ENCODE measurements at places on chromosomes 5 and 9.

DNA sequence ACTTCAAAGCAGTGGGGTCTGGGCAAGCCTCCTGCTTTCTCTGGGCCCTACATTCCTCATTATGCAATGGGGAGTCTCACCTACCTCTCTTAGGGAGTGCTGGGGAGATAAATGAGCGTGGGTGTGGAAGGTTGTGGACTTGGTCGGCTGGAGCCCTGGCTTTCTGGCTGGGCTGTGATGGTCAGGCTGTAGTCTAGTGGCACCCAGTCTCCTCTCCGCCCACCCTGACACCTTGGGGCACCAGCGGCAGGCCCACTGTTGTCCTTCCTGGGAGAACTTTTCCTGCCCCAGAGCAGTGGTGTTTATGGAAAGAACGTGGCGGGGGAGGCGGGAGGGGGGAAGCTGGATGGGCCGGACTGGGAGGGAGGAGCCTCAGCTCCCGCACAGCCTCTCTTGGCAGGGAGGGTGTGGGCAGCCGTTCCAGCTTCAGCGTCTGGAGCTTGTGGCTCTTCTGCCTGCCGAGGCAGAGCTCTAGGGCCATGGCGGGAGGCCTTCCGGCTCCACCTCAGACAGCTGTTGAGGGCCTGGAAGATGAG is 4.1 kb downstream of the PTGS1 start:
- DNase-seq: no peak

DNA sequence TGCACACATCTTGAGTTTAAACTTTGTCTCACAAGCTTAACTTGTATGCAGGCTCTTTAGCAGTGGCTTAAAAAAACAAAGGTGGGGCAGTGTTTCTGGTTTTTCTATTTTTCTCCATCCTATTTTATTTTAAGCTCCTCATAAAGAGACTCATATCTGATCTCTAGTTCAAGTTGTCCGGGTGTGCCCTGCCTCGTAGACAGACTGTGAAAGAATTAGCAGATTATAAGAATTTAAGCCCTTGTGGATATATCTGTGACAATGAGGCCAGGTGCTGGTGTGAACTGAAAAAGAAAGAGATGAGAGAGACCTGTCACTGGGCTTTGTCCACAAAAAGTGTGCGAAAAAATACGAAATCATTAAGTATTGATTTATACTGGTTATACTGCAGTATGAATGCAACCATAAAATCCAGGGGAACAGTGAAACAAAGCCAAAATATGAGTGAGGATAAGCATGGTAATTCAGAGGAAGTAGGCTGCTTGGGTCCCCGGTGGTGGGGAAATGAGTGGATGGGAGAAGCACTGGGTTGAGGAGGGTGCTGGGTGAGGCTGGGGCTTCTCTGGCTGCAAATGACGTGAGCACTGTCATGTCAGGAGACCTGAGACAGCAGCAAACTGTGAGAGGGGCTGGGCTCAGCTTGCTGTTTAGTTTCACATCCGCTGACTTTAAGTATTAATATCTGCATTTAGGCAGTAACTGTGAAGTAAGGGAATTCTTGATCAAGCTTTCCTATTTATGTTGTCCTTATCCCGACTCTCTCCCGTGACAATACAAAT is 179.7 kb upstream of the ANKRD55 start:
- no peak for DNase-seq

DNA sequence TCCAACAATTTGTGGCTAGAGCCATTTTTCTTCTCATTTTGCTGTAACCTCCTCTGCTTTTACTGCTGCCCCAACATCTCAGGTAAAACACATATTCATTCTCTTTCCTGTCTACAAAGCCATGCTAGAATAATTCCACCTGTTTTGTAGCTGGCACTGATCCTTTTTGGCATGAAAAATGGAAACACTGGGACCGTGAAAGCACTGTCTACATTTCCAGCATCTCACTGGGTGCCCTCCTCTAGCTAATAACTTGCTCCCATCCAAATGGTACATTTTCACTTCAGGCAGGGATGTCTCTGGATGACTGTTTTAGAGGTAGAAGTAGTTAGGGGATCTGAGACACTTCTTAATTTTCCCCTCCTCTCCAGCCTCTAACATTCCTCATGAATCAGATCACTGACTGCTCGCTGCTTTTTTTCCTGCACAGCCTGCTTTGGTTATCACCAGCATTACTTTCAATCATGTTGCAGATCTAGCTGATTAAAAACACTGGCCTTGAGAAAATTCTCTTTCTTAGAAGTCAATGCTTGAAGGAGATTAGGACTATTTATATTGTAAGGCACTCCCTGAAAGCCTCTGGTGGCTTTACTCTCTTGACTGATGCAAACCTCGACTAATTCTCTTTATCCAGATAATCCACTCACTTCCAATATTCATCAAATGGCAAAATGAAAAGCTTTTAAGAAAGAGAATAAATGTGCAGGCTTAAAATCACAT is 1312.6 kb upstream of the DMAC1 start:
- no peak for DNase-seq

GRCh38 chr9:35254237-35254636 is 92.4 kb downstream of the UNC13B start:
- no peak for DNase-seq

DNA sequence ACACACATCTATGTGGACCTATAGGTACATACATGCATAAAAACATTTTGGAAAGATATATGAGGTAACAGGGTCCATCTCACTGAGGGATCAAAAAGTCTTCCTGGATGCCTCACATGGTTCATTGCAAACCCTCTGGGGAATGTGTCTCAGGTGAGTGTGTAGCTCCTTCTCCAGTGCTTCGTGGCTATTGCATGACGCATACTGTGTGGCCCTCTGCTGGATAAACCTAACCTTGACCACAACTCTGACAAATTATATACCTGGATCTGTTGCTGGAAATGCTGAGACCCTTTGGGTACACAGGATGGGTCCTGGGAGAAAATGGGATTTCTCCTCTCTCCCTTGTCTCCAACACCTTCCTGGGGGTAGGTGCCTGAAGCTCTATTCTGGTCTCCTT is 91.9 kb downstream of the JAKMIP2 start:
- DNase-seq: no peak

- DNase-seq: no peak
These were observed 421.0 kb upstream of the CHD1 start for GRCh38 chr5:99349787-99350186.

GRCh38 chr9:89238424-89238823 is 59.8 kb upstream of the SHC3 start:
- no peak for DNase-seq

DNA sequence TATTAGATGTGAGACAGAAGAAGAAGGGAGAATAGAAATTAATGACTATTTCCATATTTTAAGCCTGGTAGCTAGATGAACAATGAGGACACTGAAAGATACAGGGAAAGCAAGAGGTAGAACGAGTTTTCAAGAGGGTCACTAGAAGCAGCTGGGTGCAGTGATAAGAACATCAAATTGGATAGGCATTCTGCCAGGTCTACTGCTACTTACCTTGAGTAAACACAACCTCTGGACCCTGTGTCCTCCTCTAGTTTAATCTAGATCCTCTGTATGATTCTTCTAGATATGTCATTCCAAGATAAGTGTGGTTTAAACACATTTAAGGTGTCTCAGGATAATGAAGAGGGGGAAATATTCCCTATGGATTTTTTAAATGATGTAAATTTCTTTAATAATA is 31.2 kb downstream of the OTP start:
- DNase-seq: no peak

GRCh38 chr5:148976569-148977381 is 86.1 kb downstream of the SH3TC2 start:
- DNase-seq: no peak

- DNase-seq: no peak
These were observed 370.0 kb downstream of the ZSWIM6 start for GRCh38 chr5:61701877-61702602.

DNA sequence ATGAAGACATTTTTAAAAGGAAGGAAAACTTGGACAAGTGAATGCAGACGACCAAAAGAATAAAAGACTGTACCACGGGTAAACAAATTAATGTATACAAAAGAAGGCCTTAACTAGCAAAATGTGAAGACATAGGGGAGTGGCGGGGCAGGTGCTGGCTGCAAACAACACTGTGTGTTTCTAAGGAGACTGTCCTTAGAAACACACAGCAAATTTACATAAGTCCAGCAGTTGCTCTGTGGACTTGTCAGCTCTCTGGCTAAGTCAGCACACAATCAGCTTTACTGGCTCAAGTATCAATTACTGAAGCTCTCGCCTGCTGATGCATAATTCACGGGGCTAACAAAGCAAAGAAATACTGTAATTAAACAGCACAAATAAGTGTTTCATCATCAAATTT is 24.8 kb downstream of the PTBP3 start:
- DNase-seq: no peak

GRCh38 chr9:72871685-72872084 is 81.2 kb downstream of the ALDH1A1 start:
- no peak for DNase-seq

- no peak for DNase-seq
These were observed 38.7 kb upstream of the CTSL start for GRCh38 chr9:87687207-87687606.

- no peak for DNase-seq
These were observed 135.4 kb upstream of the IER5L start for GRCh38 chr9:129313331-129313955.

DNA sequence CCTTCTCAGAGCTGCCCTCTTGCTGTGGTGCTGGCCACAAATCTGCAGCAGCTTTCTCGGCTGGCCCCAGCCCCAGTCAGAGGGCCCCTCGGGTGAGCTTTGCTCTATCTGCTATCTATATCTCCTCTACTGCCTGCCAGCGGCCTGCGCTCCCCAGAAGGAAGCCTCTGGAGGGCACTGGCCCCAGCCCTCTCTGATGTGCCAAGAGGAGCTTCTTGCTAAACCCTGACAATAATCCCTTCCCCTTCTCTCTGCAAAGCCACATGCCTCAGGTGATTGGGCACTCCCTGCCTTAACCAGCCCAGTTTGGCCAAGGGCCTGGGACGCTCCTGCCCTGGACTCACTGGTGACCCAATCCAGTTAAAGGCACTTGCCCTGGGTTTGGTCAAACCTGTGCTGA is 42.7 kb downstream of the CAMK2A start:
- DNase-seq: no peak

GRCh38 chr9:88742483-88742882 is 207.5 kb downstream of the NXNL2 start:
- no peak for DNase-seq

DNA sequence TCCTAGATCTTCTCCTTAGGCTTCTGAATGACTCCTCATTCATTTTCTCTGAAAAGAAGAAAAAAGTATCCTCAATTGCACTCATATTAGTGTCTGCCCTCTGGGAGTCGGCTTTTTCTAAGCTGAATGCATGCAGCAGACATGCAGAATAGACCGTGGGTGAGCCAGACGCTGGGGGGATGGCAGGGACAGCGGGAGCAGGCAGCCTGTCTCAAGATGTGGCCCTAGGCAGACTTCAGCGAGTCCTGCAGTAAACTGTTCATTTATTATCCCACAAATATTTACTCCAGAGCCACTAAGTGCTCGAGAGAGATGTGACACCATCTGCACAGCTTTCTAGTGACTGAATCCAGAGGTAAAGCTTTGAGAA is 164.9 kb upstream of the RAI14 start:
- no peak for DNase-seq

DNA sequence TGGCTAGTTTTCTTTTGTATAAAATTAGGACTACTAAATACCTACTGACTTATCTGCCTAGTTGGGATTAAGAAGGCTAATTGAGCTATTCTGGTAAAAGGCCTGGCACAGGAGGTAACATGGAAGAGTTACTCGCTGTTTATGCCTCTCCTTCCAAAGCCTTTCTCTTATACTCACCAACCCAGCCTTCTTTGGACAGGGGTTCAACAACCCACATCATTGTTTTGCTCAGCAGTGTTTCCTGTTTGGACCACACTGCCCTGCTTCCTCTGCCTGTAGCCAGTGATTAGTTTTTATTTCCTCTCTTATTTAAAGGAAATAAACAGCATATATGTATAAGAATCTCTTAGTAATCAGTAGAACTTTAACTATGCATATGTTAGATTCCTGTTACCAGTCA is 85.1 kb upstream of the TLX3 start:
- no peak for DNase-seq

DNA sequence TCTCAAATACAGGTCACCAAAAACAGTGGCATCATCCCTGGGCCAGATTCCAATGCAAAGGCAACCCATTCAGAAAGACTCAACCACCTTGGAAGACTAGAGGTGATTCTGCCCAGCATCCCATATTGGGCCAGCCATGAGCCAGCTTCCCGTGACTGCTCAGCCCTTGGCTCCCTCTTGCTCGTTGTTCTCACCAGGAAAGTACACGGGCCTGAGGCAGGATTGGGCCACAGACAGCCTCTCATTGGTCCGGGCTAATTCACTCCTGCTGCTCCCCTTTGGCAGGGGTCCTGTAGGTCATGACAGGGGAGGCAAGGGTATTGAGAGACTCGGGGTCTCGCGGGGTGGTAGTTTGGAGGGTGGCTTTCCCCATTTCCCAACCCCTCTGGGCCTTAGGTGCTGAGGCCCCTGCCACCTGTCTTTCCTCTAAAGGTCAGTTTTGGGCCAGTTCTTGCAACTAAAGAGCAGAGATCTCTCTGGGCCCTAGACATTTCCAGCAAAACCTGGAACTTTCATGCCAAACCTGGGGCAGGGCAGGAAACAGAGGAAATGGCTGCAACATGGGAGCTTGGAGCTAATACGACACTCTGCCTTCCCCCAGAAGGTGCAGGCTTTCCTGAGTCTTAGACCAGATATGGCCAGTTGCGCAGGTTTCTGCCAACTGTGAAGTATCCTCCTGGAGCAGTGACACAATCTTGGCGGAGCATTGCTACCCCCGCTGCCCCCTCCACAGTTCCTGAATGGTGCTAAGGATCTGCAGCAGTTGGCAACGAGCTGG is 22.0 kb upstream of the FGFR4 start:
- DNase-seq: no peak

- no peak for DNase-seq
These were observed 14.9 kb upstream of the FRMPD1 start for GRCh38 chr9:37635808-37636207.

DNA sequence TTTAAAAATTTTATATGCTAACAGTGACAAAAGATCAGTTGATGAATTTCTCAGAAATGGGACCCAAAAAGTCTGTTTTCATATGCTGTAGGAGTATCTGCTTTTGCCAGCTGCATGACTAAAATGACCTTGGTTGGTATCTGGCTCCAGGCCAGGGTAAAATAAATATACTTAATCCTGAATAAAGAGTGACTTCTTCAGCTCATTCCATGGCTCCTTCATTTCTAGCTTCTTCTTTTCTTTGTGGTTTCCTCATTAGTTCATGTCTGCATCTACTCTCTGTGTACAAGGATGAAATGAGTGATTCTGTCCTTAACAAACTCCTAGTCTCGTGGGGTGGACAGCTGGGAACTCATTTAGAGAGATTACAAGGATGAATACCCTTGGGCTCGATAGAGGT is 36.0 kb downstream of the RCL1 start:
- DNase-seq: no peak

DNA sequence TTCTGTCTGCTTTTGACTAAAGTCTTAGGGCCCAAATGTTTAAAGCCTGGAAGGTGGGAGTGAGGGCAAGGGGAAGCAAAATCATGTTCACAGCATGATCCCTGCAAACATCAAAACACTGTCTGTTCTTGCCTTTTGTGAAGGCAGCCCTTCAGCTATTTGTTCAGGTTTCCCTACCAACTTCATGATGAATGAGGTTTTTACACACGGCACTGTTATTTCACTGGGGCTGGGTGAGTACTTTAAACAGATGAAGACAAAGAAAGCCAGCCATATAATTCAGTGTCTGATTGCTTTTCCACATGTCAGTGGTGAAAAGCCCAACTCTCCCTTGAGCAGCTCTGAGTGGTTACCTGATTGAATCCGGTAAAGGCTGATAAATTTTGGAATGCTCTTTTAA is 224.7 kb upstream of the GRAMD2B start:
- no peak for DNase-seq
